Cardiac fibroblast (primary cell): ENCODE measurements at places on chromosomes 2 and 18.

DNA sequence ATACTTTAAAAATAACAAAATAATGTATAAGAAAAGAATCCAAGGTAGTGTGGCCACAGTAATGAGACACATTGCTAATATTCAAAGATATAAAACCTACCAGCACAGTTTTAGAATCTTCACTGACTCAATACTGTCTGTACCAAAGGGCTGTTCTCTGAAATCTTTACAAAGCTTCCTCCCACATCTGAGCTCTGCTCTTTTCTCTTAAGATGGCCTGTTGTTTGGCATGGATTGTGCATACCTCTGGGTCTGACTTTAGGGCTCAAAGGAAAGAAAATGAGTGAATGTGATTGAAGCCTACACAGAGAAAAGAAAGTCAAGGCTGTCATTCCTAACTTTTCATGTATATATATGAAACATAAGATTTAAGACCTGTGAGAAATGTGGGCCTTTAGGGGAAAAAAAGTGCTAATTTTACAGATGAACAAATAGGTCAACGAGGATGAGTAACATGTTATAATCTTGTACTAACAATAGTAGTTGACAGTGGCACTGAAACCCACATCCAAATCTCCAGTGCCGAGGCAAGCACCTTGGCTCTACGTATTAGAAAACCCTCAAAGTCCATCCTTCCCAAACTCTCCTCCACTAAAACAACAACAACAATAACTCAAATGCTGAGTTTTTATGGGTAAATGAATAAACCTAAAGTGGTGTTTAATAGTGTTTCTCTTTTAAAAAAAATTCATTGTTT lies 114.2 kb downstream of the ZNF521 start:
- DNase-seq, result no peak

GRCh38 chr18:78140294-78140693 lies 839.3 kb upstream of the SALL3 start:
- no peak for DNase-seq

GRCh38 chr2:134555411-134555810 lies 163.4 kb downstream of the TMEM163 start:
- no peak for DNase-seq

- DNase-seq, result no peak
Observed at GRCh38 chr2:158043181-158043948, 58.3 kb upstream of the UPP2 start.

DNA sequence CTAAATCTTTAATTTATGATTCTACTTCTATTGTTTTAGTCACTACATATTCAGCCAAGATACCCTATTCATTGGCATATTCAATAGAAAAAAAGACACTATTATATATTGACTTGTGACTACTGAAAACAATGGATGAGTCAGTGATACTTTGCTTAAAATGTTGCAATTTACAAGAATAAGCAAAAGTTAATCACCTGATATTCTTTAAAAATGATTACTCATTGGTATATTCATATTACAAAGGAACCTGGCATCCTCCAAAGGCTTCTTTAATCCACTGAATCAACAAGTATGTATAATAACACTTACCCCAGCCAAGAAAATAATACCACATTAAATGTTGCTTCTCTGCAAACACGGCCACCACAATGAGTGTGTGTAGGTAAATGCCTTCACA lies 87.8 kb downstream of the CALCRL start:
- DNase-seq, result peak; percentile 42

DNA sequence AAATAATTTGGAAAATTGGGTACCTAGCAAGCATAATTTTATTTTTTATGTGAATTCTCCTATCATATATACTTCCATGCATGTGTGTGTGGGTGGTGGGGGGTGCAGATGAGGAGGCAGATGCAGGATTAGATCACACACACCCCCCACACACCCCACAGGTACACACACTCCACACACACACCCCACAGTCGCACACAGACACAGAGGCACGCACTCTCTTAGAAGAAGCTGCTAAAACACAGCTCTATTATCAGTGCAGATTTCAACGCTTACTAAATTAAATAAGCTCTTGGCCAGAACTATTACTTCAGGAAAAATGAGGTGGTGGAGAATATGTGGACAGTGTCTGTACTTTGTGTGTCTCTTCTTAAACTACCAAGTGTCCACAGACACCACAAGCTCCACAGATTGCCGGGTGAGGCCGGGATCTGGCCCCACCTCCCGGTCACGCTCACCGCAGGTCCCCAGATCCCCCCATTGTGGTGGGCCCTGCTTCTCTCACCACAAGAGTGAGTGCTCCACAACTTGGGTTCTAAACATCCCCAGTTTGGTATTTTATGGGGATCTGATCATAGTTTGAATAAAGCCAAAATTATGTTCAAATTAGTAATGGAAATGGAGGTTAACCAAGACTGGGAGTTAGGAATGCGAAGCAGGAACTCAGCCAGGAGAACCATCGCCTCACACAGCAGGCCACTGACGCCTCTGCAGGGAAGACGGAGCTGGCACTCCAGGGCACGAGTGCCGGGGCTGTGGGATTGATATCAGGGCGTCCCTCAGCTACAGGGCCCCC lies 102.1 kb downstream of the PXDN start:
- DNase-seq, result peak; percentile 41
